ENCODE measurements at places on chromosomes 13 and 19.

DNA sequence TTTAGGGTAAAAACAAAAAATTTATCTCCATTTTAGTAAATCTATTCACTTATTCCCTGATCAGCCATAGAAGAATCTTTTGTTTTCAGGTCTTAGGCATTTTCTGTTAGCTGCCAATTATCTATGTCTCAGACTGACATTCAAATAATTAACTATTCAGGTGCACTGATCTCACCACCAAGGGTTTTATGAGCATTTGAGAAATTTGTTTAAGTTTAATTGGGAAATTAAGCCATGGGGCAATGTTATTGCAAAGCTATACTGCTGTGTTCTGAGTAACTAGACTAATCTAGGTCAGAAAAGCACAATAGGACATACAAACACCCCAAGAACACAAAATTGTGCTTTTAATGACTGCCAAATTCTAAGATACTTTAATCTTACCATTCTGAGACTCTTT, 210.7 kb upstream of the EDNRB start:
- no peak for DNase-seq

GRCh38 chr19:10774893-10775292, 57.0 kb downstream of the DNM2 start:
- no peak for DNase-seq

- no peak for DNase-seq
Measured at GRCh38 chr19:33406521-33407139, 33.1 kb downstream of the CEBPG start.

DNA sequence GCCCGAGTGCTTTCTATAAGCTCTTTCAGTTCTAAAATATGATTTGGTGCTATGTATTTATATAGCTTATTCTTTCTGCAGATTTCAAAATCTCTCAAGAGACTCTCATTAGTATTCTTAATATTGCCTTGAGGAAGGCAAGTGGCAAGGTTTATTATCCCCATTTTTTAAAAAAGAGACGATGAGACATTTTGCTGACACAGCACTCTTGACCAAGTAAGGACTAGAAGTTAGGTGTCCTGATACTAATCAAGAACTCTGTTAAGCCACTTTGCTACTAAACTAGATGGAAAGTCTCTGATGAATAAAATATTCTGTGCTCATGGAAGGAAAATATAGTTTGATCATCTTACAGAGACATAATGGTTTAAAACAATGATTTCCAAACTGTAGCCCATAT, 164.7 kb downstream of the MZT1 start:
- DNase-seq = no peak

- DNase-seq = no peak
Measured at GRCh38 chr19:21856773-21857514, 21.0 kb upstream of the ZNF43 start.
